ENCODE measurements at places on chromosomes 1 and 21.

DNA sequence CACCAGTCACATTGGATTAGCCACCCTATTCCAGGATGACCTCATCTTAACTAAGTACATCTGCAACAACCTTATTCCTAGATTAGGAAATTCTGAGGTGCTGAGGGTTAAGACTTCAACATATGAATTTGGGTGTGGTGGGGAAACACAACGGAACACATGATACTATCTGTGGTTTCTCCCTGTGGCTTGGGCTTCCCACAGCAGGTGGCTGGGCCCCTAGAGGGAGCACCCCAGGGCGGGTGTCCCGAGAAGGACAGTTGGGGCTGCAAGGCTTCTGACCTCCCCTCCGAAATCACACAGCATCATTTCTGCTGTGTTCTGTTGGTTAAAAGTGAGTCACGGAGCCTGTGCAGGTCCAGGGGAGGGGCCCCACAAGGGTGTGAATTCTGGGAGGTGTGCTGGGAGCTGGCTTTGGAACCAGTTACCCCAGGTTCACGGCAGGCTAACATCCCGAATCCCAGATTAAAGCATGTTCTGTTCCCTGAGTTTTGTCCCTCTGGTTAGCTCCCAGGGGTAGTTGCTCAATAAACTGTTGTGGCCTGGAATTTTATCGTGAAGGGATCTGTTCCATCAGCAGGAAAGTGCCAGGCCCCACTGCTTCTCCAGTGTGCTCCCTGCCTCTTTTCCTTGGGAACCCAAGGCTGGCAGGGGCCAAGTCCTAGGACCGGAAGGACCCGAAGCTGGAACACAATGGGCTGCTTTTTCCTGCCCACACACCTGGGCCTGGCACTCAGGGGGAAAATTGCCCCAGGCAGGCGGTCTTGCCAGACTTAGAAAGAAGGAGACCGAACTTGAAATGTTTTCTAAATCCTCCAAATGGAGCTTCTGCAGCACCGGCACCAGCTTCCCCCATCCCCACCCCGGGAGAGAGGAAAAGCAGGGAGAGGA lies 154.0 kb upstream of the WNT4 start:
- no peak for DNase-seq

DNA sequence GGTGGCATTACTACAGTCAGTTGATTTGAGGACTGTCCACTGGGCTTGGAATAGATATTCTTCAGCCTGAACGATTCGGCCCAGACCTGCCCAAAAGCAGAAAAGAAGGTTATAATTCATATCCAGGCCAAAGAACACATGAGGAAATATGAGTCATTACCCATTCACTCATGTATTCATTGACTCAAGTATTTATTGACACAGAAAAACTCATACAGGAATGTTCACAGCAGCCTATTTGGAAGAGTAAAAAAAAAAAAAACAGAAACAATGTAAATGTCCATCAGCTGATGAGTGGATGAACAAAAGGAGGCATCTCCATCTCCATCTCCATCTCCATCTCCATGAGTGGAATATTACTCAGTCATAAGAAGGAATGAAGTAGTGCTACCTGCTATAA lies 15.9 kb downstream of the ZMYND12 start:
- no peak for DNase-seq

GRCh38 chr1:104378414-104378813 lies 628.7 kb downstream of the AMY1C start:
- DNase-seq, result no peak

- no peak for DNase-seq
These were observed 16.2 kb downstream of the CSRP1 start for GRCh38 chr1:201490708-201491131.

Measured in D341Med (cell line).